ENCODE measurements at places on chromosomes 4 and X.

DNA sequence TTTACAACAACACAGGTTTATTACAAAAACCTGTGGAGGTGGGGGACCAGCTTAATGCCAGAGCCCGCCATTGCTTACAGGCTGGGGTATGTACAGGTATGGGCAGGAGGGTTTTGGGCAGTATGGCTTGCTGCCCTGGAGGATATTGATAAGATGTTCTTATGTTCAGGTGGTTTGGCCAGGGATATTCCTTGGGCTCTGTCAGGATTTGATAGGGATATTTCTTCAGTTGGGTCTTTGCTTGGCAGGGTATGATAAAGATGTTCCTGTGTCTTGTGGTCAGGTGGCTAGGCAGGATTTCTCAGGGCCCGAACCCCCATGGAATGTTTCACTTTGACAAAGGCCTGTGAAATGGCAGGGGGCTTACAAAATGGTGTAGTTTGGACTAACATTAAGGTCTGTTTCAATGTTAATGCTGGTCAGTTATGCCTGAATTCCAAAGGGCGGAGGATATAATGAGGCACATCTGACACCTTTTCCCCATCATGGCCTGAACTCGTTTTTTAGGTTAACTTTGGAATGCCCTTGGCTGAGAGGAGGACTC, 3.1 kb downstream of the MGST2 start:
- no peak for DNase-seq

- DNase-seq: no peak
Measured at GRCh38 chr4:94897023-94897422, 139.3 kb downstream of the BMPR1B start.

DNA sequence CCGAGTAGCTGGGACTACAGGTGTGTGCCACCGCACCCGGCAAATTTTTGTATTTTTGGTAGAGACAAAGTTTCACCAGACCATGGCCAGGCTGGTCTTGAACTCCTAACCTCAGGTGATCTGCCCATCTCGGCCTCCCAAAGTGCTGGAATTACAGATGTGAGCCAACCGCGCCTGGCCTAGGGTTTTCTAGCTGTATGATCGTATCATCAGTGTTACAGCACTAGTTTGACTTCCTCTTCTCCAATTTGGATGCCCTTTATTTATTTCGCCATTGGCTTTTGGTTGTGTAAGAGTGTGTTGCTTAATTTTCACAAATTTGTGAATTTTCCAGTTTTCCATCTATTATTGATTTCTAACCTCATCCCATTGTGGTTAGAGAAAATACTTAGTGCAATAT, 5.2 kb downstream of the TKTL1 start:
- DNase-seq: no peak

DNA sequence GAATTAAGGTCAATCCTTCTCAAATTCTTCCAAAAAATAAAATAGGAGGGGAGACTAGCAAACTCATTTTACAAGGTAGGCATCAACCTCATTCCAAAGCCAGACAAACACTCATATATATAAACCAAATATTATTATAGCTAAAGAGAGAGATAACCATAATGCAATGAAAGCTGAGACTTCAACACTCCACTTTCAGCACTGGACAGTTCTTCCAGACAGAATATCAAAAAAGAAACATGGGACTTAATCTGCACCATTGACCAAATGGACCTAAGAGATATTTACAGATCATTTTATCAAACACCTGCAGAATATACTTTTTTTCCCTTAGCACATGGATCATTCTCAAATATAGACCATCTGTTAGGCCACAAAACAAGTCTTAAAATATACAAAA, 15.5 kb upstream of the EDA2R start:
- DNase-seq: no peak

DNA sequence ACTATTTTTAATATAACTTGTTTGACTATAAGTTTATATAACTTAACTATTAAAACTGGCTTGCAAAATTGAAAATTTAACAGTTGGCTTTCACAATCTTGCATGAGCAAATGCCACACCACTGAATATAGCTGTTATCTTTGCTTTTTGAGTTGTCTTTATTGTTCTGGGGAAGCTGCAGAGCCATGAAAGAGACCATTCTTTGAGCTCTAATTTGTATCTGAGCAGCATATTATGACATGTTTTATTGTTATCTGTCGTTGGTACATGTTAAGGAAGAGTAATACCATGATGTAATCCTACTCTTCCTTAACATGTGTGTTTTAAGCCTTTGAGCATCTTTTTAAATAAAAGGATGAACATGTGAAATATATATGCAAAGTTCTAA, 97.1 kb upstream of the ANK2 start:
- no peak for DNase-seq

- DNase-seq: no peak
Measured at GRCh38 chr4:125331116-125331515, 16.4 kb downstream of the FAT4 start.

DNA sequence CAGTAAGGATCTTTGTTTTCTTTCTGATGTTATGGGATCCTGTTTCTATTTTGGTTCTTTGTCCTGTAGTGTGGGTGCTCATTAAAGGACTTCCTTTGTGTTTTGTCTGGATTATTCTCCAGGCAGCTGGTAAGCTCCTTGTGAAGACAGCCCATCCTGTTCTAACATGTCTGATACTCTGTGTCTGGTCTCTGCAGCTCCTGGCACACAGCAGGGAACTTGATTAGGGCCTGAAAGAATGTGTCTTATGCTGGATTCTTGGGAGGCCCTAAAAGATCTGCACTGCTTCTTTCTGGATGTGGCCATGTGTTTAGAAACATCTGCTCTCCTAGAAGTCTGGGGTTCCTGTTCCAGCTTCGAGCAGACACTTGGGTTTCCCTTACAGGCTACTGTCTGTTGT, 38.1 kb upstream of the ATXN3L start:
- DNase-seq: no peak

- DNase-seq: no peak
Measured at GRCh38 chrX:32480019-32480418, 731.3 kb downstream of the DMD start.

Data from stimulated activated CD8-positive, alpha-beta memory T cell treated with anti-CD3 and anti-CD28 coated beads, Interleukin-7, amount 100 ng/mL, for 1 hour (primary cell).